ENCODE measurements at places on chromosomes 7 and 10.

DNA sequence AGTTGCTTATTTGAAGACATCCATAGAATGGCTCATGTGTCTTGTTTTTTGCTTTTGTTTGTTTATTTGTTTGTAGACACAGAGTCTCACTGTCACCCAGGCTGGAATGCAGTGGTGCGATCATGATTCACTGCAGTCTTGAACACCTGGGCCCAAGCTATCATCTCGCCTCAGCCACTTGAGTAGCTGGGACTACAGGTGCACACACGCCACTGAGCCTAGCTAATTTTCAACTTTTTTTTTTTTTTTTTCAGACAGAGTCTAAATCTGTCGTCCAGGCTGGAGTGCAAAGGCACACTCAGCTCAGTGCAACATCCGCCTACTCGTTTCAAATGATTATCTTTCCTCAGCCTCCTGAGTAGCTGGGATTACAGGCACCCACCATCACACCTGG, 83.3 kb upstream of the KLF6 start:
- DNase-seq = no peak

DNA sequence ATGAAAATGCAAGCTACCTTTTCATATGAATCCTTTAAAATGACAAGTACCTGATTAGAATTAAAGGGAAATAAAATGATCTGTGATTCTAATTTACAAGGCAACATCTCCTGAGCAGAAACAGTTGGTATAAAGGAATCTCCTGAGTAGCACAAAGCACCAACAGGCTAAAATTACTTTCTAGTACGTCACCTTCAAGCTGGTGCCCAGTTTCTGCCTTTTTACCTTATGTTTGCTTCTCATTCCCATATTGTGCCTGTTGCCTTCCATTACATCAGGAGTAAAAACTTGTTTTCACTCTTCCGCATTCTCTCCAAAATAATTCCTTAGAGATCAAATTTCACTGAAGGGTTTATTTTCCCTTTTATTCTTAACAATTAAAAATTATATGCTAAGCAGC, 587.1 kb upstream of the KCND2 start:
- DNase-seq = no peak

DNA sequence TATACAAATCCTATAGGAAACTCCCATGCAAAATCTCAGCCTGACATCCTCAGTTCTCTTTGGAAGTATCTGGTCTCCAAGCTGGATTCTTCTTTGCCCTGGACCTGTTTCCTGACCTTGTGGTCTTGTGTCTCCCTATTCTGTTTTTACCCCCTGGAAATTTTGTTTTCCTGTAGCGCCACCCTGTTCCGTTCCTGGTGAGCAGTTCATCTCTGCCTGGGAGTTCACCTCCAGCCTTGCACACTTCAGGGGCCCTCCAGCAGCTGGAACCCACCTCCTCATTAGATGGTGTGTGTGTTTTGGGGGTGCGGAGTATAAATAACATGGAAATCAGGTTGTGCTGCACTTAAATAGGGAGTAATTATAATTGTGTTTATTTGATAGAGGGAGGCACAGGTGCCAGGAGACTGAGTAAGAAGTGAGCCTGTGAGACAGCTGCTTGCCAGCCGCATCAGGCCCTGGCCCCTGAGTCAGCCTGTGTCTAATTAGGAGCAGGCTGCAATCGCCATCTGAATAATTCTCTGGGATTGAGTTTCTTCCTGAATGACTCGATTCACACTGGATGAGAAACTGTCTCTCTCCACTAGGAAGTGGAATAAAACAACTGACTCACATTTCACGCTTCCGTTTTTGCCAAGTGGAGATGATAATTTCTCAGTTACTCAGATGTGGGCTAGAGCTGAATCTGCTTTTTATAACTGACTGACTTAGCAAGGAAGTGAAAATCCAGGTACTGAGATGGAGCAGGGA, 69.4 kb upstream of the HECTD2 start:
- DNase-seq = peak; percentile 55

GRCh38 chr10:110413903-110414547, 83.7 kb upstream of the DUSP5 start:
- DNase-seq = no peak

DNA sequence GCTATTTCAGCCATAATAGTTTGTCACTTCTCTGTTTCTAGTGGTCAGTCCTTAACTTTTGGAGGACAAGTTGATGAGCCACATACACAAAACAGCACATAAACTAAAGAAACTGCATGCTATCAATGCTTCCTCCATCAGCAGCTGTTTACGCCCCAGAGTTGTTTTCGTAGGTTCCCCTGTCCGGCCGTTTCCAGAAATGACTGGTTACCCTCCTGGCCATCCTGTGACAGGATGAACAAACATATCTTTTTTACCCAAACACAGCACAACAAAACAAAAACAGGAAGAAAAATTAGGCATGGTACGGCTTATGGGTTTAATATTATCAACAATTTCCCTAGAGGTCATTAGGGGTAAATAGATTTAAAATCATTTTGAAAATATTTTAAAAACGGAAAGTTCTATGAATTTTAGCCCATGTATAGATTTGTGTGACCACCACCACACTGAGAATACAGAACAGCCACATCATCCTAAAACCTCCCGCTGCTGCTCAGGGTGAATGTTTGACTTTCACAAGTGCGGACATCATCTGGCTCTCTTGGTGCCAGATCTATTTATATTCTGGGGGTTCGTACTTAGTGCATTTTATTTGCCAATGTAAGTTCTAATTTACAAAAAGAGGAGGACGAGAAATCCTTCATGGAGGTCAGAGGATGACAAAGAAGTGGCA, 74.8 kb downstream of the HIPK2 start:
- no peak for DNase-seq

GRCh38 chr10:78405231-78405630, 371.6 kb downstream of the RPS24 start:
- no peak for DNase-seq

GRCh38 chr7:5360451-5360850, 63.2 kb downstream of the TNRC18 start:
- no peak for DNase-seq

DNA sequence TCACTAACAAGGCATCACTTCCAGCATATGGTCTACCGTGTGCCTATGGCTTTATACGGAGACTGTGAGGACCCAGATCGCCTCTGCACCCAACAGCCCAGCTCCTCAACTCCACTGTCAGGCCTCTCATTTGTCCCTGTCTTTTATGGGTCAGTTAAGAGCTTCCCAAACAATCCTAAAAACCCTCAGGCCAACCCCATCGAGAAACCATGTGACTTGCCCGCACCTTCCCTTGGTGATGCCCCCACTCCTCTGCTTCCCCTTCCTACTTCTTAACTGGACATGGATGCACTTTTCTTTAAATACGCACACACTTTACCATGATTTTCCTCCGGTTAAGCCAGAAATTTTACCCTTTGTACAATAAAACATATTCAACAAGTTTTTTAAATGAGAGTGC, 46.8 kb downstream of the BAIAP2L1 start:
- no peak for DNase-seq

- no peak for DNase-seq
Observed at GRCh38 chr7:129771928-129772479, 160.5 kb downstream of the NRF1 start.

GRCh38 chr7:141072548-141073172, 1.2 kb upstream of the TMEM178B start:
- peak; percentile 18 for DNase-seq

DNA sequence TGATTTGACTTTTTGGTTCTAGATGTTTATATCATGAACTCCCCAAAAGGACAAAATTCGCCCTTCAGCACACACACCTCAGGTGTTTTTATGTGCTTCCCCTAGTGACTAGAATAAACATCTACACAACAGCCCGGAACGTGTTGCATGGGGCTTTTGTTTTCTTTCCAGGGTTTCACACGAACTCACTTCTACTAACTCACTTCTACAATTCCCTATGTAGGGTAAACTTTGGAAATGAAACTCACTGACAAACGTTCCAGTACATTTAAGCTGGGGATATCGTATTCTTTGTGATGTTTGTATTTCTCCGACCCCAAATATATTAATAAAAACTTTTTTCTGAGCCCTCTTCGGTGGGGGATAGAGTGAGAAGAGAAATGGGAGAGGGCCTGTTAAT, 1.4 kb downstream of the TRA2A start:
- DNase-seq = no peak

GRCh38 chr7:95921543-95921942, 149.2 kb downstream of the DYNC1I1 start:
- no peak for DNase-seq

DNA sequence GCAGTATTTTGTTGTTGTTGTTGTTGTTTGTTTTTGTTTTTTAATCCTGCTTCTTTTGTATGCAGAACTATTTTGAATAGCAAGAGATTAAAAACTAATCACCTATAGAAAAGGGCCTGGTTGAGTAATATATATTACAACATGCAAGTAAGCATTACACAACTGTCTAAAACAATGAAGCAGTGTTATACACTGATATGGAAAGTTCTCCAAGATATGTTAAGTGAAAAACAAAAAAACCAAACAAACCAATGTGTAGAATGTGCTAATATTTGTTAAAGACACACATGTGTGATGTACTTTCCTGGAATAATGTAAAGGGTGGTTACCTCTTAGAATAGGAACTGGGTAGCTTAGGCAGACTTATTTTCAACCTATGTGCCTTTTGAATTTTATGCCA, 117.4 kb downstream of the ZNF365 start:
- DNase-seq = no peak

DNA sequence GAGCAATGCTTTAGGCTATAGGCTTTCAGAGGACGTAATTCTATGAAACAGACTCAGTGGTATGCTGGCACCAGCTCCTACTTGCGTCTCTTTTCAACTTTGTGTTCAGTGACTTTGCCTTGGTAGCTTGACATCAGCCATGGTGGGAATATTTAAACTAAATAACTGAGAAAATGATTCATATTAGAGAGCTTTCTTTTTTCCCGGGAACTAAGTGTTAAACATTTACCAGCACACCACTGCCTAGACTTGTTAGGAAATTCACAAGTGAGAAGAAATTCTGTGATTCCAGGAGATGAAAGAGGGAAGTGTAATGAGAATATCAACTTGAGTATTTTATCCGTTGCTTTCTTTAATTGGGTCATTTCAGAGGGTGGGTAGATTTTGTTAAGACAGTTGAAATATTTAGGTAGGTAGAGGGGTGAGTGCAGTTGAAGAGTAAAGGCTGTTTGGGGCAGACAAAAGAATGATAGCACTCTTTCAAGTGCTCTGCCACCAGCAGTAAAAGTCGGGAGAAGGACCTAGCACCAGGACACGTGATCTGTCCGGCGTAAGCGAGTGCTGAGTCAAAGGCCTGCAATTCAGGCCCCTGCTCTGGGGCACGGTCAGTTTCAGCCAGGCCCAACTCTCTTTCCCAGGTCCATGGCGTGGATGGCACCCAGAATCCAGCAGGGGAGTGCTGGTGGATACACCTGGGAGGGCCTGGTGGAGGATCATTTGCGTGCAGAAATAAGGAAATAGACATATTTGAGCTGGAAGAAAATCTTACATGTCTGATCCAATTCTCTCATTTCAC, 206.3 kb downstream of the SNX10 start:
- no peak for DNase-seq

GRCh38 chr7:1842321-1843221, 172.5 kb downstream of the ELFN1 start:
- no peak for DNase-seq

- DNase-seq = no peak
Observed at GRCh38 chr10:102404361-102405107, 9.0 kb downstream of the NFKB2 start.

- DNase-seq = no peak
Observed at GRCh38 chr10:43839973-43840372, 191.3 kb upstream of the ZNF32 start.

DNA sequence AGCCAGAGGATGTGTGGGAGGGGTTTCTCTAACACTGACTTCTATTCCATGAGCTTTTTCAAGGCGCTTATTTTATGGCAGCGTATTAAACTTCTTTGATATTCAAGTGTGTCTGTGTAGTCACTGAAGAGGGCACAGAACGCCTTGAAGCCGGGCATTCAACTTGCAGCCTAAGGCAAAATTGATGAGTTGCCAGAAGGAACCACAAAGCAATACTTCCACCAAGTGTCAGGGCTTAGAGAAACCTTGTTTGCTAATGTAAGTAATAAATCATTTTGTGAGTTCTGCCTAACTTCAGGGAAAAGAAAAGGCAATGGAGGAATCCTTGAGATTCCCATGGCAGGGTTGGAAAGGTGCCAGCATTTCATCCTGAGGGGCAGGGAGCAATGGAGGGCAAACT, 163.8 kb downstream of the LCOR start:
- DNase-seq = no peak

DNA sequence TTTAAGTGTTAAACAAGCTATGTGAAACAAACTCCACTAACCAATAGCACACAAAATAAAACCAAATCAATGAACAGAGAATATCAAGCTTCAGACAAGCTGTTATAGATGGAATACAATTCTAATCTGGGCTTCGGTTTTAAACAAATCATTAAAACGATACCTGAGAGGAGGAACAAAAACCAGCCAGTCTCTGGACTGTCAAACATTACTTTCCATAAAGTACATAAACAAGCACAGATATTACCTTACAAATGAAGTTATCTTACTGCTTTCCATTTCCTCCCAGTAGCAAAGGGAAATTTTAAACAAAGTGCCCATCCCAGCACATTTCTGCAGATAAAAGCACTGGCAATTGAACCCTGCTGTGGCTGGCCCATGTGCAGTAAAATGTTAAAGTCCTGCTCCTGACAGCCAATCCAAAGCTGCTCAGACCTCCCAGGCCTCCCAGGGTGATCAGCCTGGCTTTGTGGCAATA, 128.0 kb downstream of the NRCAM start:
- DNase-seq = no peak

DNA sequence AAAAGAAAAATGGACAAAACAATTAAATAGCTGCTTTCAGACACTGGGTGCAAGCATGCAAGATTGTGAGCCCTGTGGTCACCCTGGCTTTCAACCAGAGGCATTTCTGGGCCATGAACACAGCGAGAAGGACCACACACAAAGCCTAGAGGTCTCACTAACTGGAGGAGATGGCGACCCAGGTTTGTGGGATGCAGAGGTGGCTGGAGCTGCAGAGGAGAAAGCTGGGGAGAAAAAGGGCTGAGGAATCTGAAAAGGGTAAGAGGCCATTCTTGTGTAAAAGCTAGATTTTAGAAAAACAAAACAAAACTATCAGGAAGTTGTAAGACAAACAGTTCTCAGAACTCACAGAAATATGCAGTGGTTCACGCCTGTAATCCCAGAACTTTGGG, 30.1 kb upstream of the PTPRN2 start:
- DNase-seq = no peak

- no peak for DNase-seq
Observed at GRCh38 chr7:33448035-33448434, 318.7 kb downstream of the BBS9 start.

DNA sequence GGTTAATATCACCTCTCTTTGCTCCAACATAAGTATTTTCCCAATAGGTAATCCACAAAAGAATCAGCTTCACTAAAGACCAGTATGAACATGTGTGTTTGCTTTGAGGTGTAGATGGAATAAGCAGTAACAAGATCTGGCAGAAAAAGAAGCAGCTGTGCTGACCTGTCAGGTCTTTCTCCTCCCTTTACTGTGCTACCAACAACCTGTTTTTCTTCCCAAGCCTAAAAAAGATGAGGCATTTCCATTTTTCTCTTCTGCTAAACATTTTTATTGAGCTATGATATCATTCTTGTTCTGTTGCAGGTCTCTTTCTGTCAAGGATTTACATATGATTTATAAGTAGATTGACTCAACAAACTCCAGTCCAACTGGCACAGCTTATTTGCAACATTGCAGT, 315.2 kb upstream of the GLI3 start:
- no peak for DNase-seq
